HCT116 (cell line): ENCODE measurements at places on chromosomes 6 and 20. TPM values are rescaled to one million over a fixed set of nuclear protein-coding genes. Genes with fewer than 3 reads are reported as not detected.
A peak's percentile ranks its signal among the peaks of the same experiment; 100 is the strongest.

The IMPG1 gene
- total RNA-seq = not detected

The SPATS1 gene
- total RNA-seq = not detected

The ZGPAT gene
- 30.6 TPM for total RNA-seq

The GPLD1 gene
- 2.1 TPM for total RNA-seq

The CEP250 gene
- 42.3 TPM for total RNA-seq

The ELOVL4 gene
- not detected for total RNA-seq

The ERVFRD-1 gene
- total RNA-seq = not detected

The SLC22A16 gene
- total RNA-seq = not detected

The PRDM1 gene
- total RNA-seq = 3.4 TPM

The SEL1L2 gene
- not detected for total RNA-seq

The POLR1C gene
- total RNA-seq = 84.6 TPM

The BANF2 gene
- total RNA-seq = not detected

The TPD52L2 gene
- 149 TPM for total RNA-seq

The MCHR2 gene
- total RNA-seq = not detected

The RHAG gene
- total RNA-seq = 0.57 TPM

The MYO6 gene
- 44.1 TPM for total RNA-seq

The GGTLC1 gene
- not detected for total RNA-seq

The PARD6B gene
- total RNA-seq = 41.3 TPM

The CHRNA4 gene
- total RNA-seq = not detected

The RIPOR2 gene
- 0.44 TPM for total RNA-seq

The OLIG3 gene
- not detected for total RNA-seq

The SCGN gene
- not detected for total RNA-seq

The PRRT1 gene
- total RNA-seq = 6.1 TPM

GRCh38 chr6:6537488-6538260, 50.8 kb upstream of the LY86 start:
- H3K4me3 ChIP-seq = no peak overlapping the region
- DNase-seq = no peak
- no peak overlapping the region for H3K27ac ChIP-seq
- H3K27me3 ChIP-seq = peaks cover 53% of the 10 kb centered on the region

GRCh38 chr6:167733740-167734661, 92.7 kb upstream of the AFDN start:
- no peak overlapping the region for H3K4me3 ChIP-seq
- H3K27ac ChIP-seq = no peak overlapping the region
- H3K4me1 ChIP-seq = no peaks in the 10 kb centered on the region
- H3K36me3 ChIP-seq = no peaks in the 10 kb centered on the region
- 0 out of 2 replicates have a peak, but pooled peaks cover under 1% of the 10 kb centered on the region for H3K27me3 ChIP-seq

DNA sequence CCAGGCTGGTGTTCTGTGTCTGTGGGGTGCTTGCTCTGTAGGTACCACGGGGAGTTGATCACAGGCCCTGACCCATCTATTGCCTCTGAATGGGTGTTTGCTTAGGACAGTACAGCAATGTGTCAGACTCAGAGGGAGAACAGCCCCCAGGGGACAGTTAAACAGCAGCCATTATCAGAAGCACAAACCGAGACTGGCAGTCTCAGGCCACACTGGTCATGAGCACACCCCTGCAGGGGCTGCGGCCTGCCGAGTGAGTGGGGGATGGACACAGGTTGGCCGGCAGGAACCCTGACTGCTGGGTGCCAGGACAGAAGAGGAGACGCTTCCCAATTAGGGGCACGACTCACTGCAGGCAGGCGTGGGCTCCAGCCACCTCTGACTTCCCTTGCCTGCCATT, 395.6 kb downstream of the CDH4 start:
- no peak overlapping the region for H3K27ac ChIP-seq
- H3K4me3 ChIP-seq = no peak overlapping the region
- no peak for DNase-seq
- H3K27me3 ChIP-seq = peaks cover 26% of the 10 kb centered on the region

DNA sequence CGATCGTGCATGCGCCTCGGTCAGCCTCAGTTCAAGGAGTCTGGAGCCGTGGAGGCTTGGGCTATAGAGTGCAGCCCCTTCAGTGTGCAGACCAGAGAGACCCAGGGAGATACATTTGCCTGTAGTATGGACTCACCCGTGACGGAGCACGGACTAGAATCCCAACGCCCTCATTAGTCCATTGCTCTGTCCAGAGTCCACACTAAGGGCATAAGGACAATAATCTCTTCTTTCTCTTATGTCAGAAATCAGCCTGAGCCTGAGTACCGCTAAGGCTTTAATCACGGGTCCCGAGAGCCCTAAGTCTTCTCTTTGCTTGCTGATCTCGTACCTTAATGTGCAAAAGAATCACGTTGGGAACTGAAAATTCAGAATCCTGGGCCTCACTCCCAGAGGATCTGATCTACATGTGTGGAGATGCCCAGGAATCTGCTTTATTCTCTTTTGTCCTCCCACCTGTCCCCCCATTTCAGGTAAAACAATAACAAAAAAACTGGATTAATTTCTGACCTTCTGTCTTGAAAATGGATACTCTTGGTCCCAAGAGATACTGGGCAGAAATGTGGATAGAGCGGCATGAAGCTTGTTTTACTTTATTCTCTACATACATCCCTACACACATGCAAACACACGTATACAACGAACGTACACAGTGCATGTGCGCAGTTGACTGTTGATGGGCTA, 671 bp downstream of the BPHL start:
- H3K27ac ChIP-seq = peak overlapping the region; percentile 86
- H3K27me3 ChIP-seq = no peaks in the 10 kb centered on the region
- H3K36me3 ChIP-seq = no peaks in the 10 kb centered on the region; the same call in 1 of the 2 replicates
- H3K4me3 ChIP-seq = peak overlapping the region; percentile 80

DNA sequence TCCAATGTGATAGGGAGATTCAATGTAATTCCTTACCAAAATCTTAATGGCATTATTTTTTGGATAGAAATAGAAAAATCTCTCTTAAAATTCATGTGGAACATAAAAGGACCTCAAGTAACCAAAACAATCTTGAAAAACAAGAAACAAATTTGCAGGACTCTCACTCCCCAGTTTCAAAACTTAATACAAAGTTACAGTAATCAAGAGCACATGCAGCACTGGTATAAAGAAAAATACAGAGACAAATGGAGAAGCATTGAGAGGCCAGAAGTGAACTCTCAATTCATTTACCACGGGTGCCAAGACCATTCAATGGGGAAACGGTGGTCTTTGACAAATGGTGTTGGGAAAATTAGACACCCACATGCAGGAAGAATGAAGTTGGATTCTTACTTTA, 7.8 kb upstream of the TSBP1 start:
- DNase-seq = no peak
- no peak overlapping the region for H3K4me3 ChIP-seq
- H3K27me3 ChIP-seq = no peaks in the 10 kb centered on the region
- H3K27ac ChIP-seq = no peak overlapping the region
- no peaks in the 10 kb centered on the region for H3K36me3 ChIP-seq
- H3K4me1 ChIP-seq = peaks cover under 1% of the 10 kb centered on the region; the same call in 1 of the 2 replicates

GRCh38 chr20:18615020-18615650, 27.3 kb downstream of the DTD1 start:
- DNase-seq = no peak
- no peak overlapping the region for H3K27ac ChIP-seq
- no peak overlapping the region for H3K4me3 ChIP-seq

- peaks cover 15% of the 10 kb centered on the region for H3K4me1 ChIP-seq
- no peak for DNase-seq
- no peak overlapping the region for H3K4me3 ChIP-seq
- H3K27ac ChIP-seq = no peak overlapping the region
- H3K27me3 ChIP-seq = no peaks in the 10 kb centered on the region
These were observed 105.4 kb downstream of the TMEM242 start for GRCh38 chr6:157217894-157218370.

DNA sequence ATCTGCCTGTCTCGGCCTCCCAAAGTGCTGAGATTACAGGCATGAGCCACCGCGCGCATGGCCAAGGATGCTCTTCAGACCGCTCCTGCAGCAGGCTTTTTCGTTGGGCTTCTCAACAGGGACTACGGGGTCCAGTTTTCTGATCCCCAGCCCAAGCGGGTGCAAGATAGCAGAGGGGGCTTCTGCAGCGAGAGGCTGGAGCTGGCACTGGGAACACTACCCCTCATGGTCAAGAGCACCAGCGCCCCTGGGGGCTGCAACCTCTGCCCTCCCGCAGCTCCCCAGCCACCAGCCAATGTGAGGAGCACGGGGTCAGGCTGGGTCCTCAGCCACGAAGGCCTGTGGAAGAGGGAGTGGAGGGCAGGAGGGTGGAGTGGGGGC, 6.0 kb downstream of the CTSZ start:
- peaks cover 12% of the 10 kb centered on the region for H3K4me1 ChIP-seq
- no peak for DNase-seq
- H3K4me3 ChIP-seq = no peak overlapping the region

DNA sequence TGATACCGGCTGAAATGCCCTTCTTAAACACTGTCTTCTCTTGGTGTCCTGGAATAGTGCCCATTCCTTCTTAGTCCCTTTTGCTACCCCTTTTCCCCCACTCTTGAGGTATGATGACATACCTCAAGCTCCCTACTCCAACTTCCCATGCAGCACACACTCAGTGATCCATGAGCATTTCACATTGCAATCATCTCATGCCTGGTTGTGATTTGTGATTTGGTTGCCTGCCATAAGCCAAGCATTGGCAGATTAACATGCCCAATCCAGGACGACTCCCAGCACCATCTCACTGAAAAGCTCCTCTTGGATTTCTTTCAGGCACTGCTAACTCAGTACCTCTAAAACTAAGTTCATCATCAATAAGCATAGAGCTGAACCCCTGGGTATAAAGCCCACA, 14.7 kb upstream of the PTPRA start:
- no peak for DNase-seq

- no peak for DNase-seq
- H3K27ac ChIP-seq = no peak overlapping the region
- no peaks in the 10 kb centered on the region for H3K27me3 ChIP-seq
- H3K4me1 ChIP-seq = no peaks in the 10 kb centered on the region
- H3K4me3 ChIP-seq = no peak overlapping the region
- H3K36me3 ChIP-seq = no peaks in the 10 kb centered on the region
These were observed 498.8 kb downstream of the CDKAL1 start for GRCh38 chr6:21033084-21033483.

GRCh38 chr20:37209661-37210314, 30.4 kb upstream of the MROH8 start:
- DNase-seq = no peak
- peaks cover 67% of the 10 kb centered on the region for H3K36me3 ChIP-seq
- no peak overlapping the region for H3K4me3 ChIP-seq

GRCh38 chr20:54229566-54230160, 21.8 kb downstream of the PFDN4 start:
- no peak overlapping the region for H3K4me3 ChIP-seq
- H3K27ac ChIP-seq = no peak overlapping the region
- no peak for DNase-seq

GRCh38 chr6:75419416-75419815, 74.2 kb downstream of the FILIP1 start:
- no peaks in the 10 kb centered on the region for H3K27me3 ChIP-seq
- H3K4me1 ChIP-seq = no peaks in the 10 kb centered on the region
- H3K4me3 ChIP-seq = no peak overlapping the region
- H3K36me3 ChIP-seq = no peaks in the 10 kb centered on the region
- no peak overlapping the region for H3K27ac ChIP-seq
- no peak for DNase-seq

- H3K36me3 ChIP-seq = no peaks in the 10 kb centered on the region
- DNase-seq = peak; percentile 49
- no peaks in the 10 kb centered on the region for H3K27me3 ChIP-seq
- no peak overlapping the region for H3K4me3 ChIP-seq
These were observed 6.0 kb upstream of the PTK7 start for GRCh38 chr6:43070028-43070632.

- no peaks in the 10 kb centered on the region for H3K4me1 ChIP-seq
- no peak for DNase-seq
- H3K27ac ChIP-seq = no peak overlapping the region
- H3K27me3 ChIP-seq = no peaks in the 10 kb centered on the region
- no peak overlapping the region for H3K4me3 ChIP-seq
- no peaks in the 10 kb centered on the region for H3K36me3 ChIP-seq
These were observed 655.5 kb upstream of the DEFB115 start for GRCh38 chr20:30601974-30602373.

- no peaks in the 10 kb centered on the region for H3K27me3 ChIP-seq
- no peak overlapping the region for H3K27ac ChIP-seq
- no peaks in the 10 kb centered on the region for H3K36me3 ChIP-seq
- DNase-seq = no peak
- no peak overlapping the region for H3K4me3 ChIP-seq
These were observed 279.9 kb downstream of the CD83 start for GRCh38 chr6:14397518-14397901.

DNA sequence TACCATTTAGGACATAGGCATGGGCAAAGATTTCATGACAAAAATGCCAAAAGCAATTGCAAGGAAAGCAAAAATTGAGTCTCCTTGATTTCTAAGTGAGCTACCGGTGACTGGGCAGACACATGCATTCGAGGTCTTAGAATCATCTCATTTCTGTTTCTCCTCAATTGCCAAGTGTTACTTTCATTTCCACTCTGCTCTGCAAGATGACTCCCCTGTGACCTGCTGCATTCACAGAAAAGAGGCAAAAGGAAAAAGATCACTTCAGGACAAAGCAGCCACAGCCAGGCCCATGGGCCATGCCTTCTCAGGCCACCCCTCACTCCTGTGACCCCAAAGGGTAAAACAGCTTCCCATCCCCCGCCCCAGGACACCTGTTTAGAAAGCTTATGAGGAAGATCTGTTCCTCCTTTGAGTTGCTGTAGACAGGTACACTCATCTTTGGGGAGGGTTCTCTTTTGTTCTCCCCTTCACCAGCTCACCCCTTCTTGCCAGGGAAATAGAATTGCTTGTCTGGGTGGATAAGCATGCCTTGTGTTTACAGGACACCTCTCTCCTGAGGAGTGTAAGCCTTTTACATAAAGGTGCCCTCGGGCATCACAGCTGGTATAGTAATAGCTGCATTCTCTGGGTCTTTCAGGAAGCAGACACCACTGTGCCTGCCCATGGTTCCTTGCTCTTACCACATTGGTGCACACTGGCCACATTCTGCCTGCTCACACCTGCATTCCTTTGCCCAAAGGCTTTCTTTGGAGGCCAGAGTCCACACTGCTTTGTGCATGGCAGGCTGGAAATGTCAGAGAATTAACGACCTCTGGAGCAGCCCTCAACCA, 105.0 kb downstream of the SLC24A3 start:
- H3K27ac ChIP-seq = no peak overlapping the region
- no peaks in the 10 kb centered on the region for H3K36me3 ChIP-seq
- H3K4me3 ChIP-seq = no peak overlapping the region
- no peaks in the 10 kb centered on the region for H3K4me1 ChIP-seq
- H3K27me3 ChIP-seq = no peaks in the 10 kb centered on the region

- H3K4me1 ChIP-seq = peaks cover 4% of the 10 kb centered on the region; the same call in 1 of the 2 replicates
- no peak overlapping the region for H3K27ac ChIP-seq
- H3K27me3 ChIP-seq = no peaks in the 10 kb centered on the region
- no peak for DNase-seq
- no peak overlapping the region for H3K4me3 ChIP-seq
These were observed 42.6 kb downstream of the RAB44 start for GRCh38 chr6:36739947-36740817.
